Activated B cell treated with CpG ODN at 0.5 μM for 24 hours (primary cell): ENCODE measurements at places on chromosomes 16 and 17.

DNA sequence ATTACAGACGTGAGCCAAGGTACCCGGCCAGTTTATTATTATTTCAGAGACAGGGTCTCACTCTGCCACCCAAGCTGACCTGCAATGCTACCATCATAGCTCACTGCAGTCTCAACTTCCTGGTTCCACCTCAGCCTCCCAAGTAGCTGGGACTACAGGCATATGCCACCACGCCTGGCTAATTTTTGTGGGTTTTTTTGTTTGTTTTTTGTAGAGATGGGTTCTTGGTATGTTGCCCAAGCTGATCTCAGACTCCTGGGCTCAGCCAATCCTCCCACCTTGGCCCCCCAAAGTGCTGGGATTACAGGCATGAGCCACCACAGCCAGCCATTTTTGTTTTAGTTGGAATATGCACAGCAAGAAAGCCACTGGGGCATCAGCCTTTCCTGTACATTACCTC lies 115.7 kb downstream of the MRM1 start:
- no peak for DNase-seq
- no peak overlapping the region for H3K4me3 ChIP-seq

DNA sequence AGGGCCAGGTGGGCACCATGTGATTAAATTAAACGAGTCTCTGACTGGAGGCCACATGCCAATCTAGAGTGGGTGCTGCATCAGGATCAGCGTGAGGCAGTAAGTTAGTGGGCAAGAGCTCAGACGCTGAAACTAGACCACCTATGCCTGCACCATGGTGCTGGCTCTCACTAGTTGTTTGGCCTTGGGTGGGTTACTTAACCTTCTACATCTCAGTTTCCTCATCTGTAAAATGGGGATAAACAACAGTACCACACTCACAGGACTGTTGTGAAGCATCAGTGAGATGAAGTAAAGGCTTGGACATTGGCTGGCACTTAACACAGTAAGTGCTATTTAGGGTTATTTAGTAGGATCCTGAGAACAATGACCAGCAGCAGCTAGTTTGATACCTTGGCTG lies 5.9 kb downstream of the NDUFAB1 start:
- peaks cover 73% of the 10 kb centered on the region for H3K36me3 ChIP-seq
- H3K4me1 ChIP-seq = peaks cover 15% of the 10 kb centered on the region
- DNase-seq = no peak
- no peaks in the 10 kb centered on the region for H3K27me3 ChIP-seq
- H3K4me3 ChIP-seq = no peak overlapping the region

DNA sequence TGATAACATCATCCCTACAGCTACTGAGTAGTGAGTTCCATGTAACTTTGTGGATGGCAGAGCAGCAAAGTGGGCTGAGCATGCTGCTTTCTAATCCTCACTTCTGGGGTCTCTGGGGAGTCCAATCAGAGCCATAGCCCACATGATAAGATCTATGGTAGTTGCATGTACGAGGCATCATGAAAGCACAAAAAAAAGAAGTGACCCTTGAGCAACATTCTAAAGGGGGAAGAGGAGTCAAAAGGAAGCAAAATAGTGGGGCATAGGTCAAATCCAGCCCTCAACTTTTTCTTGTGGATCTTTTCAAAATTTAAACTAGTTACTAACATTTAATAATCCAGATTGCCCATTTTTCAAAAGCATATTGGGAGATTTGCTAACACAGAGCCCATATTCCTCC lies 208.5 kb upstream of the TOX3 start:
- H3K27me3 ChIP-seq = no peaks in the 10 kb centered on the region
- H3K27ac ChIP-seq = no peak overlapping the region
- H3K4me1 ChIP-seq = no peaks in the 10 kb centered on the region
- DNase-seq = no peak
- H3K36me3 ChIP-seq = no peaks in the 10 kb centered on the region

GRCh38 chr17:65745241-65745640 lies 183.8 kb upstream of the AXIN2 start:
- H3K27me3 ChIP-seq = no peaks in the 10 kb centered on the region
- no peaks in the 10 kb centered on the region for H3K4me1 ChIP-seq
- no peak overlapping the region for H3K27ac ChIP-seq
- no peak overlapping the region for H3K4me3 ChIP-seq
- DNase-seq = no peak
- H3K36me3 ChIP-seq = no peaks in the 10 kb centered on the region

- no peak for DNase-seq
- peak overlapping the region; percentile 54 for H3K27ac ChIP-seq
- H3K36me3 ChIP-seq = peaks cover 42% of the 10 kb centered on the region
- H3K27me3 ChIP-seq = no peaks in the 10 kb centered on the region
Observed at GRCh38 chr17:3923466-3924190, 7.4 kb upstream of the P2RX1 start.

DNA sequence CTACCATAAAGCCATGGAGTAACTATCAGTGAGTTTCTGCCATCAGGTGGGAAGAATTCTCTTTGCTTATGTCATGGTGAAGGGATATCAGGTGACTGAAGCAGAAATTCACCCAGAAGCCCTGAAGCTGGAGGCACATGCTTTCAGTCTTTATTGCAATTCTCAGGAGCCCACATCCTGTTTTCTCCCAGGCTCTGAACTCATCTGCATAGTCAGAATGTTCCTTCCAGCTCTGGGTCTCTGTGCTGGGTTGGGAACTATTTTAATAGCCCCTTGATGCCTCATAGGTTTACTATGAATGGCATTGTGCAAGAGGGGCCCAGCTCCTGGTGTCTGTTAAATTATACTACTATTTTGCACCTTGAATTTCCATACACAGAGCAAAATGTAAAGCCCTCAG lies 198.4 kb upstream of the SOX9 start:
- no peaks in the 10 kb centered on the region for H3K27me3 ChIP-seq
- H3K4me1 ChIP-seq = no peaks in the 10 kb centered on the region

DNA sequence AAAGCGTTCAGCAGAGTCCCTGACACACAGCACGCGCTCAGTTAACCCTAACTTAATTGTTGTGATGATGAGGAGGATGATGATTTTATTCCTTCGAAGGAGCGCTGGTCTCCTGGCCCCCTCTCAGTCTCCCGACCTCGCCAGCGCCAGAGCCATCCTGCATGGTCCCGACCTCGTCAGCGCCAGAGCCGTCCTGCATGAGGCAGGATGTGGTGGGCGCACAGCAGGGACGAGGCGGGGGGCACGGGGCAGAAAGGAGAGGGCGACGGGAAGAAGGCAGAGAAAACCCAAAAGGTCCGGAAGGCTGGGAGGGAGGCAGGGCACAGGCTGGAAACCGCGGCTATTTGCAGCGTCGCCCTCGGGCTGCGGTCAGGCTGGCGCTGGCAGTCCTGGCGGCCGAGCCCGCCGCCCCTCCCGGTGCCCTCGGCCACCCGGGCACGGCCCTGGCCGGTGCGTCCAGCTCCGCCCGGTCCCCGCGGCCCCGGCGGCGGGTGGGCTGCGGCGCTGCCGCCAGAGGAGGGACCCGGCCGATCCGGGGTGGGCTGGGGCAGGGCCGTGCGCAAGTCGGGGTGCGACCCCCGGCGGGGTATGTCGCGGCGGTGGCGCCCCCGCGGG lies 3.0 kb upstream of the TAC4 start:
- peaks cover 12% of the 10 kb centered on the region for H3K4me1 ChIP-seq
- DNase-seq = no peak
- H3K27me3 ChIP-seq = peaks cover 14% of the 10 kb centered on the region

GRCh38 chr17:64306850-64307463 lies 43.9 kb upstream of the TEX2 start:
- no peaks in the 10 kb centered on the region for H3K36me3 ChIP-seq
- no peak overlapping the region for H3K27ac ChIP-seq
- peak; percentile 50 for DNase-seq
- no peak overlapping the region for H3K4me3 ChIP-seq

GRCh38 chr16:85869785-85870558 lies 29.0 kb upstream of the IRF8 start:
- peak overlapping the region; percentile 70 for H3K4me3 ChIP-seq
- no peaks in the 10 kb centered on the region for H3K36me3 ChIP-seq
- peaks cover 79% of the 10 kb centered on the region for H3K4me1 ChIP-seq
- H3K27me3 ChIP-seq = no peaks in the 10 kb centered on the region
- H3K27ac ChIP-seq = peak overlapping the region; percentile 90

GRCh38 chr16:75624921-75625334 lies 1.8 kb upstream of the ADAT1 start:
- no peak for DNase-seq
- H3K36me3 ChIP-seq = peaks cover 61% of the 10 kb centered on the region
- peaks cover 22% of the 10 kb centered on the region for H3K4me1 ChIP-seq
- no peak overlapping the region for H3K27ac ChIP-seq
- H3K27me3 ChIP-seq = no peaks in the 10 kb centered on the region
